GM13977 (cell line): ENCODE measurements at places on chromosomes 7 and 10.

- no peak for DNase-seq
Observed at GRCh38 chr7:154907651-154908620, 95.0 kb downstream of the PAXIP1 start.

DNA sequence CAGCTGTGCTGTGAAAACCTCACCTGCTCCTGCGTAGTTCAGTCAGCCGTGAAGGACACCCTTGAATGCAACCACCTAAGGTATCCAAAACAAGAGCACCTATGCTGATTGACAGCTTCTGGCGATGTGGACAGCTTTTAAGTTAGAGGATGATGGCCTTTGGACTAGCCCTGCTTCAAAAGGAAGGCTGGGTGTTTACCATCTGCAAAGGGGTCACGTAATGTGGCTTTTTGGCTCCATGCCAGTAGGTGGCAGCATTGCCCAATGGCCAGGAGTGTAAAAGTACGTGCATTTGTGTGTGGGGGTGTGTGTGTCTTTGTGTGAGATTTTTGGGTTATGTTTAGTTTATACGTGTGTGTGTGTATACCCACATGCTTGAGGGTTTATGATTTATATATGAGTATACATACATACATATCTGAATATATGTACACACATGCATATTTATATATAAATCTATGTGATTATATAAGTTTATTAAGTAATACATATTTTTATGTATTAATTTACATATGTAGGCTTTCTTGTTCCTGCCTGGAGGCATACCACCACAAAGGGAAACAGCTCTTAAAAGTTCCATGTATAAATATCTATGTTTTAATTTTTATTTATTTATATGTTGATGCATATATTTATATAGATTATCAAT lies 236.3 kb upstream of the ANKRD30A start:
- peak; percentile 23 for DNase-seq

GRCh38 chr10:48943096-48943495 lies 3.5 kb upstream of the LRRC18 start:
- no peak for DNase-seq

- DNase-seq = peak; percentile 82
Observed at GRCh38 chr10:89414146-89414878, at the start of gene IFIT5. Gene IFIT5 (plus strand): TSS chr10:89414568. CDS start chr10:89414799, 231 bp downstream.

DNA sequence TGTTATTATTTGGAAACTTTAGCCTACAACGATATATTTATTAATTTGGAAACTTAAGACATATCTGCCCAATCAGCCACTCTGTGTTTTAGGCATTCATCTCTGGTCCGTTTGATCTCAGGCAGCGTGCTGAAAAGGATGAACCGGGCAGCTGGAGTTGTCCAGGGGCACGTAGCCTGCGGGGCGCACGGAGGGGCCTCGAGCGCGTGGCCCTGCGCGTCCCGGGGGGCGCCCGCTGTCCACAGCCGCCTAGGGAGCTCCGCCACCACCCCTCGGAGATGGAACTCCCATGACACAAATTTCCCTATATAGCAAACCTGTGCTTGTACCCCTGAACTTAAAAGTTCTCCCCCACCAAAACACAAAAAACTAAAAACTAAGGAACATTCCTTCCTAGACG lies 24.3 kb upstream of the MKI67 start:
- no peak for DNase-seq

GRCh38 chr7:149725916-149726315 lies 47.5 kb downstream of the ZNF467 start:
- no peak for DNase-seq

DNA sequence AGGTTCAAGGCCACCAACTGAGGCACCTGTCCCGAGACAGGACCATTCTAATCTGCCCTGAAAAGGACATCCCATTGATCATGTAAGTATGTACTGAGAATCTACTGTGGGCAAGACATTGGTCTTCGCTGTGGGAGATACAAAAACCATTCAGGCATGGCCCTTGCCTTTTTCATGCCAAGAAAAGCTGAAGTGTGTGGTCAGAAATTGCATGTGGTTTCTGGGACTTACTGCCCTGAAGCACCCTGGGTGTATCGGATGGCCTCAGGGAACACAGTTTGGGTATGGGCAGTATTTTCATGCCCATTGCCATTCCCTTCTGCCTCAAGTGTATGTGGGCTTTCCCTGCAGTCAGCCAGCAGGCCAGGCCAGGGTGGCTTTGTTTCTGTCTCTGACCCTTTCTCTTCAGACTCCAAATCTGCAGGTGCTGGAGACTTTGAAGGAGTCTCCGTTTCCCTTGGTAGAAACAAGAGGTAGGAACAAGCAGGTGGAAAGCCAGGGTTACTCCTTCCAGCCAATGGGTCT lies 285.7 kb downstream of the ZEB1 start:
- DNase-seq = no peak
